ENCODE measurements at places on chromosomes 2 and 18. TPM values are rescaled to one million over a fixed set of nuclear protein-coding genes. Genes with fewer than 3 reads are reported as not detected.

GRCh38 chr2:241706537-241706936, 4.7 kb downstream of the ING5 start:
- H3K27me3 ChIP-seq = no peaks in the 10 kb centered on the region
- DNase-seq = no peak
- no peak overlapping the region for H3K4me3 ChIP-seq
- peaks cover 49% of the 10 kb centered on the region for H3K36me3 ChIP-seq
- no peak overlapping the region for H3K27ac ChIP-seq

GRCh38 chr2:149049142-149049541, 10.6 kb downstream of the LYPD6B start:
- no peak overlapping the region for H3K4me3 ChIP-seq
- no peaks in the 10 kb centered on the region for H3K36me3 ChIP-seq
- H3K4me1 ChIP-seq = no peaks in the 10 kb centered on the region
- no peak for DNase-seq

- H3K27me3 ChIP-seq = no peaks in the 10 kb centered on the region
- H3K36me3 ChIP-seq = peaks cover 10% of the 10 kb centered on the region
- DNase-seq = no peak
- H3K27ac ChIP-seq = no peak overlapping the region
Measured at GRCh38 chr2:235727891-235728799, 234.3 kb downstream of the AGAP1 start.

DNA sequence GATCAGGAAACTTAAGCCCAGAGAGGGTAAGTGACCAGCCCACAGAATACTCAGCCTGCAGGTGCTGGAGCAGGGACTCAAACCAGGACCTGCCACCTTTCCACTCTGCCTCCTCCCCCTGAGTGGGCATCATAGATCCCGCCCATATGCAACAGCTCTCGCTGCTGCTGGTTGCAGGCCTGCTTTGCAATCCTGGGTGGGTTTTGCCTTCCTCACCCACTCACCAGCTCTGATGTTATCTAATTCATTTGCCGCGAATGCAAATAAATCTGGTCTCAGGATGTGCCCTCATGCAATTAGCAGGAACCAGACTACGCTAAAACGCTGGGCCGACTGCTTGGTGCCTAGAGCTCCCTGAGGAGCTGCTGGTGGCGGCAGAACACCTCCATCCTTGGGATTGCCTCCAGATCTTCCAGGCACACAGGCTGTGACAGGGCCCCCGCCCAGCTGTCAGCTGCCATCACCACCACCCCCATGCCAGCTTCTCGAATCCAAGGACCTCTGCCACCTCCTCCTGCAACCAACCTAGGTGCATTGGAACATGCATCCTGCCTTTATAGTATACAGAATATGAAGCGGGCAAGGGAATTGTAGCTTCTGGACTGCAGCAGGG, 28.8 kb downstream of the CNGA3 start:
- no peak overlapping the region for H3K27ac ChIP-seq
- H3K4me1 ChIP-seq = no peaks in the 10 kb centered on the region
- no peak overlapping the region for H3K4me3 ChIP-seq
- DNase-seq = no peak
- no peaks in the 10 kb centered on the region for H3K36me3 ChIP-seq
- peaks cover 7% of the 10 kb centered on the region for H3K27me3 ChIP-seq

GRCh38 chr2:160381425-160381951, 112.1 kb downstream of the RBMS1 start:
- no peaks in the 10 kb centered on the region for H3K36me3 ChIP-seq
- no peak overlapping the region for H3K4me3 ChIP-seq
- DNase-seq = no peak
- no peaks in the 10 kb centered on the region for H3K27me3 ChIP-seq
- no peaks in the 10 kb centered on the region for H3K4me1 ChIP-seq

DNA sequence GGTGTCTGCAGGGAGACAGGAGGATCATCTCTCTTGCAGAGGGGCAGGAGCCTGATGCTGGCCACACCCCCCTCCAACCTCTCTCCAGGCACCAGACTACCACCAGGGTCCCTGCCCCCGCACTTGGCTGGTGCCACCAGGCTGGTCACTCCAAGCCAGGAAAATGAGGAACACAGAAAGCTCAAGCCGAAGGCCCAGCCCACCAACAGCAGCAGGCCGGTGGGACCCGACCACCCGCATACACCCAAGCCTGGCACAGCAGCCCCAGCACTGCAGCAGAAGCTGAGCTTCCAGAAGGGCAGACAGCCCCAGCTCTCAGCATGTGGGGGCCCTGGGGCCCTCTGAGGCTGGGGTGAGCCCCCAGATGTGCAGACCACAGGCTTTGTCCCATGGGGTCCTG, 52.7 kb downstream of the KIF1A start:
- H3K4me1 ChIP-seq = no peaks in the 10 kb centered on the region
- no peaks in the 10 kb centered on the region for H3K27me3 ChIP-seq
- no peaks in the 10 kb centered on the region for H3K36me3 ChIP-seq

DNA sequence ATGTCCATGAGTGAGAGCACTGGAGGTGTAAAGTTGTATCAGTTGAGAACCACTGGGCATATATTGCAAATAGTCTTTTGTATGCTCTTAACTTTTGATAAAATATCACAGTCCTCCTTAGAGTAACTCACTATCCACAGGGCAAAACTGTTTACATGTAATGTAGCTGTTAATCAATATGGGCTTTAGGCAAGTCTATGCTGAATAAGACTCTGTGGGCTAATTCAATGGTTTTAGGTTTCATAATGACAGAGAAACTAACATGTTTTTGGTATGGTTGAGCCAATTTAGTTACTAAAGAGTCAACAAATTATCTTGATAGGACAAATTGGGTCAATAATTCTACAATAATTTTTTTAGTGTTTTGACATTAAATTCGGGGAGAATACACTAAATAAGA, 1134.9 kb upstream of the FAM98A start:
- no peak for DNase-seq
- no peaks in the 10 kb centered on the region for H3K36me3 ChIP-seq
- H3K27me3 ChIP-seq = no peaks in the 10 kb centered on the region
- H3K4me1 ChIP-seq = no peaks in the 10 kb centered on the region
- no peak overlapping the region for H3K27ac ChIP-seq
- H3K4me3 ChIP-seq = no peak overlapping the region

The IL37 gene
- polyA plus RNA-seq = 1.6 TPM
